A172 (cell line): ENCODE measurements at places on chromosomes 12 and 14.

DNA sequence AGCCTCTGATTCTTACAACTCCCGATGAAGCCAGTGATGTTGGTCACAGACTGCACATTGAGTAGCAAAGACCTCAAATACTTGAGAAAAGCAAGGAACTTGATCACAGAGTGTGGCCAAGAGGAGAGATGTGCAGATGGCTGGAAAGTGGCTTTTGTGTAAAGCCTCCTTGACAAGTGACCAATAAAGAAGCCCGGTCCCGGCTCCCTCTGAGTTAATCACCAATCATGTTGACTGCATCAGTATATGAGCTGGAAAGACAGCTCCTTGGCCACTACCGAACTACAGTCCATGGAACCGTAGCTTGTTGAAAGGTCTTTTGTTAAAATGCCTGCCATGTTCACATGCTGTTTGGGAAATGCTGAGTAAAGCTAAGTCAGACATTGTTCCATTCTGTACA lies 23.7 kb upstream of the SERPINA6 start:
- no peak for DNase-seq

DNA sequence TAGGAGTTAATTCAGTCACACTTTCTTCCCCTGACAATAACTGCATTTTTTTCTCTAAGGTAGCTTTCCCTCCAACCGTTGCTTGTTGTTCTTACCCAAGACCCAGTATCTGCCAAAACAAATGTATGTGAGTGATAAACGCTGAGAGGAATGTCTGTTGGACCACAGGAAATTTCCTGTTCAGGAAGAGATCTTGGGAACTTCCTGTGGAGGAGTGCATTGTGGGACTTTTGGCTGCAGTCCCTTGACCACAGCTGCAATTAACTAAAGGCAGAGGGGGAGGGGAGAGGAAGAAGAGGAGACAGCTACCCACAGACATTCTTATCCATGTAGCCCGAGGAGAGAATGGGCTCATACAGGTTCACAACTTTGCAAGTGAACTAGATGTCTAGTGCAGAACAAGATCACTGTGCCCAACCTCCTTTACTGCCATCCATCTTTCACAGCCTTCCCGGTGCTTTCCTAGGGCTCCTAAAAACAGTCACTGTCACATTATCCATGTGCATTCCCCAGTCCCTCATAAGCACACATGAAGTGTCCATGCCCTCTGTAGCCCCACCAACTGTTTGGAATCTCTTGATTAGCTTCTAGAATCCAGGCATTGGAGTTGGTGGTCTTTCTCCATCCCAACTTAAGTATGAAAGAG lies 149.5 kb downstream of the ETV6 start:
- peak; percentile 92 for DNase-seq

DNA sequence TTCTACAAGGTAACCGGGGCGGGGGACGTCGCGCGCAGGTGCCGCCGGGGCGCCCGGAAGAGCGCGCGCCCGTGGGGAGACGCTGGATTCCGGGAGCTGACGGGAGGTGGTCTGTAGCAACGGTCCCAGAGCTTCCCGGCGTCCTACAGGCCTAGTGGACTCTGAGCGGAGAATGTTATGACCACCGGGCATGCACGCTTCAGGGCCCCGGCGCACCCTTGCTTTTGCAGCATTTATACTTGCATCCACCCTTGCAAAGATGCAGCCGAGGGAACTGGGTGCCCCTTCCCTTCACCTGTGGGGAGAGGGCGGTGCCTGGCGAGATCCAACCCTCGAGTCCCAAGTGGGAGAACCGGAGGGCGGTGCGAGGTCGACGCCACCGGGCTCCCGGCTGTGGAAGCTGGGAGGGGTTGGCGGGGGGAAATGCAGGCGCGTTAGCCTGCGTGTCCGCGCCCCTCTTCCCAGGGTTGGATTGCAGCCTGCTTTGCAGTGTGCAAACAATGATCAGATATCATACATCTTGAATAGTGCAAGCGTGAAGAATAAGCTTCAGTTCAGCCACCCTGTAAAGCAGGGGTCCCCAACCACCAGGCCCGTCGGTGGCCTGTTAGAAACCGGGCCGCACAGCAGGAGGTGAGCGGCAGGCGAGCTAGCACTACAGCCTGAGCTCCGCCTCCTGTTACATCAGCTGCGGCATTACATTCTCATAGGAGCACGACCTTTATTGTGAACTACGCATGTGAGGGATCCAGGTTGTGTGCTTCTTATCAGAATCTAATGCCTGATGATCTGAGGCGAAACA lies 576 bp downstream of the ERP29 start:
- peak; percentile 63 for DNase-seq

DNA sequence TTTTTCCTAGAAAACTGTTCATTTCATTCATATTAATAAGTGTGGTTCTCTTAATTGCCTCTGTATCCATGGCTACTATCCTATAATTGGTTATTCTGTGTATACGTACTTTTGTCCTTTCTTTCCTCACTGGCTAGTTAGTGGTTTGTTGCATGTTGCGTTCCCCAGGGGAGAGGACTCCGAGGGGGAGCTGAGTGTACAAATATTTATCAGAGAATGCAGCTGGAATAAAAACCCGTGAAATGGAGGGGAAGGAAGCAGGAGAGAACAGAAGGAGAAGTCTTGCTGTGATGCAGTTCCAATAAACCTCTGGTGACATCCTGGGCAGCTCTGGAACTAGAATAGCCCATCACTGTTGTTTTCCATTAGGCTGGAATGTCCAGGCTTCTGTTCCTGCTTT lies 117.1 kb upstream of the RGS6 start:
- DNase-seq: no peak

DNA sequence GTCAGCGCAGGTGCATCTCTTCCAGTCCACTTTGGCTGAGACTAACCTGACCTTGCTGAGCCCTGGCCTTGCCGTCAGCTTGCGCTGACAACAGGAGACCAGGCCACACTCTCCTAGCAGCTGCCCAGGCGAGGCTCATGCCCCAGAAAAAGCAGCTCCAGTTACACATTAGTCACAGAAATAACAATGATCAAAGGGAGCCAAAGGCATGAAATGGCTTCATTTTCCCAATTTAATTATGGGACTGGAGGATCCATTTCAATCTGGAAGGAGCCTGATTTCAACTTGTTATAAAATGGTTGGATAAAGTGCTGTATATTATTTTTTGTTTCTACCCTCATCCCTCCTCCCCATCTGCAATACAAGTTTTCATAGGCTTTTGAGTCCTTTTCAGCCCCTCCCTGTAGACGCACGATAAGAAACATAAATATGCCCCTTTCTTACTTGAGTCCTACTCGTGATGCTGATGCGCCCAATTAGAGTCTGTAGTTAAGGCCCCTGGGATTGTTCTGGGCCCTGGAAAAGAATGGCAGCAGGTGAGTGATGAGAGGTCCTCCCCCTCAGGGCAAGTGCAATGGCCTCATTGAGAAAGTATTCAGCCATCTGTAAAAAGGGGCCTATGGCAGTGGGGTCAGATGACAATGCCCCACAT lies 376.0 kb downstream of the C12orf75 start:
- peak; percentile 54 for DNase-seq

- DNase-seq: no peak
Measured at GRCh38 chr14:102514987-102515733, 5.6 kb upstream of the ANKRD9 start.
